ENCODE measurements at places on chromosomes 5 and 9. TPM values are rescaled to one million over a fixed set of nuclear protein-coding genes. Genes with fewer than 3 reads are reported as not detected.

GRXCR2 gene
- total RNA-seq = not detected

PCDHGA11 gene
- total RNA-seq = 12.0 TPM

TRIM41 gene
- total RNA-seq = 23.2 TPM

ZBED3 gene
- total RNA-seq = 1.4 TPM

TYRP1 gene
- not detected for total RNA-seq

TEX10 gene
- total RNA-seq = 23.3 TPM

GPR150 gene
- total RNA-seq = 0.32 TPM

NIM1K gene
- 4.2 TPM for total RNA-seq

LHX3 gene
- not detected for total RNA-seq

HEMGN gene
- not detected for total RNA-seq

ZNF484 gene
- total RNA-seq = 11.8 TPM

PTTG1 gene
- total RNA-seq = 31.8 TPM

PCDHB16 gene
- 2.1 TPM for total RNA-seq

NOXA1 gene
- total RNA-seq = 0.26 TPM

ACTL7A gene
- total RNA-seq = not detected

RASEF gene
- 0.16 TPM for total RNA-seq

PAPPA gene
- total RNA-seq = 23.4 TPM

BTNL3 gene
- total RNA-seq = not detected

C1QTNF2 gene
- total RNA-seq = 0.86 TPM

SPINK6 gene
- not detected for total RNA-seq

SOHLH1 gene
- total RNA-seq = not detected

ATP10B gene
- total RNA-seq = not detected

EIF4EBP3 gene
- 1.7 TPM for total RNA-seq

BTNL8 gene
- total RNA-seq = not detected

NMUR2 gene
- not detected for total RNA-seq

C5orf34 gene
- 1.9 TPM for total RNA-seq

PDLIM4 gene
- 49.3 TPM for total RNA-seq

CMYA5 gene
- 5.9 TPM for total RNA-seq

SEC24A gene
- total RNA-seq = 11.6 TPM

CATSPER3 gene
- total RNA-seq = 0.16 TPM

SLC6A19 gene
- total RNA-seq = not detected

KCNN2 gene
- not detected for total RNA-seq

FBLL1 gene
- 0.79 TPM for total RNA-seq

GALNT10 gene
- 34.6 TPM for total RNA-seq

FCN2 gene
- total RNA-seq = not detected

OTULINL gene
- not detected for total RNA-seq

MRRF gene
- 26.5 TPM for total RNA-seq

All from bronchial smooth muscle cell (primary cell).